ENCODE measurements at places on chromosomes 7 and 10. TPM values are rescaled to one million over a fixed set of nuclear protein-coding genes. Genes with fewer than 3 reads are reported as not detected.

CACNB2 gene
- 12.7 TPM for polyA plus RNA-seq

IQUB gene
- 1.6 TPM for polyA plus RNA-seq

OR6V1 gene
- not detected for polyA plus RNA-seq

MALRD1 gene
- 5.5 TPM for polyA plus RNA-seq

PIK3AP1 gene
- 3.9 TPM for polyA plus RNA-seq

HYAL4 gene
- 0.05 TPM for polyA plus RNA-seq

TUBB8 gene
- 0.76 TPM for polyA plus RNA-seq

NUTM2E gene
- polyA plus RNA-seq = not detected
